NCI-H187 treated with DMSO at 0.1 percent for 48 hours (cell line): ENCODE measurements at places on chromosomes 3 and 15.
A peak's percentile ranks its signal among the peaks of the same experiment; 100 is the strongest.

GRCh38 chr15:90871139-90871715 lies 2.8 kb downstream of the FURIN start:
- no peak for DNase-seq

GRCh38 chr3:13822871-13823585 lies 56.8 kb downstream of the WNT7A start:
- no peak for DNase-seq

- DNase-seq: no peak
Measured at GRCh38 chr3:179091113-179091512, 19.5 kb upstream of the ZMAT3 start.

GRCh38 chr3:186520957-186521842 lies 23.0 kb downstream of the CRYGS start:
- DNase-seq: no peak

DNA sequence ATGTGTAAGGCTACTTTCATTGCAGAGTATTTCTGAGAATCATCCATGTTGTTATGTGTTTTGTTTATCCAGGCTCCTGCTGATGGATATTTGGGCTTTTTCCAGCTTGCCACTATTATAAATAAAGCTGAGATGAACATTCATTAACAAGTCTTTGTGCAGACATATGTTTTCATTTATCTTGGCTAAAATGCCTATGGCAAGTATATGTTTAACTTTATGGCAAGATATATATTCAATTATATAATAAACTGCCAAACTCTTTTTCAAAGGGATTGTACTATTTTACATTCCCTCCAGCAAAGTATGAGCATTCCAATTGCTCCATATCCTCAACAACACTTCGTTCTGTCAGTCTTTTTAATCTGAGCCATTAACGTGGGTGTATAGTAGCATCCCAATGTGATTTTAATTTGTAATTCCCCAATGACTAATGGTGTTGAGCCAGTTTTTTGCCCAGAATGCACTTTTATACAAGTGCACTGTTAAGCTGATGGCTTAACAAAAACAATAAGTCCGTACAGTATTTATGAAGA lies 452.4 kb downstream of the SHQ1 start:
- no peak for DNase-seq

DNA sequence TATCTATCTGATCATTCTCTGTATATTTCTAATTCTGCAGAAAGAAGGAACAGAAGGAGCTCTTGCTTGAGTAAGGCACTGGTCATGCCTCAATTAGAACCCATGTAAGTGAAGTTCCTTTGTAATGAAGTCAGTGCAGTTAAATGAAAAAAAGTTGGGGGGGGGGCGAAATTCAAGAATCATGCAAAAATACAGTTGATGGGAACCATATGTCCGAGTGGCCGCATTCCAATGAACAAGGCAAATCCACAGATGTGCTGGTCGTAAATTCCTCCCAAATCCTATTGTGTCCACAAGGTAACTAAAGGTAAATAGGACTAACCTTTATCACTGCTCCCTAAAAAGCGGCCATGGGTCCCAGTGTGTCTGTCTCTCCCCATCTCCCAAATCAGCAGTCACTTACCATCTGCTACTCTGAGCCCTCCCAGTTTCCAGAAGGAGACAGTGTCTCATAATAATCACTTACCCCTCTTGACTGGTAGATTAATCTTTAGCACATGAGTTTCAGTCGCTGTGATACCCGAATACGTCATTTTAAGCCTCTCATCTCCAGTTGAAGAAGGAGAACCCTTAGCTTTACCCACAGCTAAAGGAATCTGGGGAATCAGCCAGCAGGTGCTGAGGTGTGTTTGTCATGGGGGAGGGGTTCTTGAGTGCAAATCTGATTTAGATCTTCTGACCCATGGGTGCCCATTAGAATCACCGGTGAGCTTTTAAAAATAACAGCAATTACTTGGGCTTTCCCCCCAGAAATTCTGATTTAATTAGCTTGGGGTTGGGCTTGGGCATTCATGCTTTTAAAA lies 56.3 kb upstream of the EPHB3 start:
- peak; percentile 19 for DNase-seq

- no peak for DNase-seq
Measured at GRCh38 chr15:80160570-80161156, 7.9 kb downstream of the FAH start.

DNA sequence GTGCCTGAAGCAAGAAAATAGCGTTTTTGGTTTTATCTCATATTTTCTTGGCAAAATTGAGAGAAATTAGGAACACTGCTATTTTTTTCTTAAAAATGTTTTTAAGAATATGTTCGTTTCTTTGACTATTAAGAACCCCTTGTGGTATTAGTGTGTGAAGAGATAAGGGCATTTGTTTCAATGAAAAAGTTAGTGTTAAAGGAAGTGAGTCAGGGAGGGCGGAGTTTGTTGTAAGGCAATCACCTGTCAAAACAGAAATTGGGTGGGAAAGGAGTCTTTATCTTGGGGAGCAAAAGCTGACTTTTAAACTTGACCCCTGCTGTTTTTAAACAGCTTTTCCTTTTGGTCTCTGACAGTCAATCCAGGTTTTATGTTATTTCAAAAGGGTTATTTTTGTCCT lies 4.2 kb downstream of the RAP2B start:
- no peak for DNase-seq

DNA sequence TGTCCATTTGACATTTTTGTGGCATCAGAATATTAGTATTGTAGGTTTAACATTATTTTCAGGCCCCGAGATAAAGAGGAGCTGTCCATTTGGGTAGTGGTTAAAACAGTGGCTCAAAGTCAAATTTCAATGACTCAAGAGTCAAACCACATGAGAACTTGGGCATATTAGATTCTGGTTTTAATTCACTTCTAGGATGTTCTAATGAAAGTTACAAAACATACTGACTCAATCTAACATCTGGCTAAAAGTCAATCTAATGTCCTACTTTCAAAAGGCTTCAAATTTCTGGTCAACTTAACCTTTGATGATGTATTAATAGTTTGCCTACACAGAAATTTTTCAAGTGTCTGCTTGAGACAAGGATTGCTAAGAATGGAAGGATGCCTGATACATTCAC lies 112.4 kb downstream of the ABI3BP start:
- DNase-seq: no peak

GRCh38 chr3:150495563-150496168 lies 50.6 kb downstream of the SERP1 start:
- DNase-seq: peak; percentile 15

DNA sequence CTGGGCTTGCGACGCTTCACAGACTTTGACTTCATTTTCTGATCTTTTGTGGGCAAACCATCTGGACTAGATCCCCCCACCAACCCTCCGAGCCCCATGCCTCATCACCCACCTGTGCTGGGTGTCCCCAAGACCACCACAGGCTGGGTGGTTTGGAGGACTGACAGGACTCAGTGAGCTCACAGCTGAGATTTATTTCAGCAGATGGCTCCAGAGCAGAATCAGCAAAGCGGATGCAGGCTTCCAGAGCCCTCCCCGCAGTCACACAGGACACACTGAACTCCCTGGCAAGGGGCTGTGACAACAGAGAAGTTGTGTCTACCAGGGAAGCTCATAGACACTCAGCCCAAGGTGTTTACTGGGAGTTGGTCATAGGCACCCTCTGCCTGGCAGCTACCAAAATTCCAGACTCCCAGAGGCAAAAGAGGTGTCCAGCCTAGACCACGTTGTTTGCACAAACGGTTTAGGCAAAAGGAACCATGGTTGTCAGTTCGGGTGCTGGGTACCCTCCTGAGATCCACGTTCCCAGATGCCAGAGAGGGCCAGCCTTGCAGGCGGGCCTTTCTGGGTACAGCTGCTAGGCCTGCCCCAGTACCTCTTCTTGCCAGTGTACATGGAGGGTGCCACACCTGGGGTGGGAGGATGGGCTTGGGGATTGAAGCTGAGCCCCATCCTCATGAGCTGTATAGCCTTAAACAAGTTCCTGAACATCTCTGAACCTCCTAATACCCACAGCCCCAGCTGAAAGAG lies 170.3 kb downstream of the NSMCE3 start:
- DNase-seq: no peak

GRCh38 chr3:172577987-172578570 lies 54.8 kb upstream of the TNFSF10 start:
- no peak for DNase-seq

- no peak for DNase-seq
Measured at GRCh38 chr3:11288021-11288491, 15.9 kb downstream of the ATG7 start.

- DNase-seq: no peak
Measured at GRCh38 chr3:135159681-135160247, 364.7 kb downstream of the EPHB1 start.

GRCh38 chr3:181302960-181303359 lies 313.4 kb upstream of the DNAJC19 start:
- DNase-seq: no peak

DNA sequence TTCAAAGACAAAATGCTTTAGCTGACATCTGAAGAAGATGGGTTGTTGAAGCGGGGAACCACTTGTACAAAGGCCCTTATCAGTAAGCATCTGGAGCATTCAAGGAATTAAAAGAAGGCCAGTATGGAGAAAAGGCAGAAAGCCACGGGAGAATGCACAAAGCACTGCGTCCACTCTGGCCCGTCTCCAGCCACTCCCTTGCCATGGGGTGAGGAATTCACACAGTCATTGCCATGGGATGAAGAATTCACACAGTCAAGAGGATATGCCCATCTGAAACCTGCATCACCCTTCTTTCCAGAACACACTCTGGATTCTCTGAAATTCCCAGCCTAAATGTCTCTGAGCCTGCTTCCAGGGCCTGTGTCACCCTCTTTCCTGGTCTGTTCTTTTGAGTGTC lies 26.7 kb upstream of the STAG1 start:
- DNase-seq: no peak

GRCh38 chr3:133956982-133957381 lies 61.3 kb upstream of the RAB6B start:
- no peak for DNase-seq

DNA sequence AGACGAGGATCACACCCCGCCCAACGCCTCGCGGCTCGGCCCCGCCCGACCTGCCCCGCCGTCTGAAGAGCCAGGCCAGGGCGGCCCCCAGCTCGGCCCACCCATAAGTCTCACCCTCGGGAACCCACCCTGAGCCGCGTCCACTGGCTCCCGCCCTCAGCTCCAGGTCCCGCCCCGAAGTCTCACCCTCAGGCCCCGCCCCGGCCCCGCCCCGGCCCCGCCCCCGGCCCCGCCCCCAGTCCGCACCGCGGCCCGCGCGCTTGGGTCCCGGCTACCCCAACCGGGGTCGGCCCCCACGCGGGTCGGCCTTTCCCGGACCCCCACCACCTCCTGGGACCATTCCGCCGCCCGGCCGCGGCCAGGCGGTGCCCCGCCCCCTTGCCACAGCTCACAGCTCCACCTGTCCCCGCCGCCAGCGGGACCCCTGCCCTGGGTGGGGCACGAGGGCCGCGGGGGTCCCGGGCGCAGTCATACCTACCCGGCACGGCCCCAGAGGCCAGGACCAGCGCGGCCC lies 489 bp downstream of the CSPG5 start:
- no peak for DNase-seq

- DNase-seq: no peak
Measured at GRCh38 chr15:95252404-95252803, 1021.0 kb downstream of the MCTP2 start.

DNA sequence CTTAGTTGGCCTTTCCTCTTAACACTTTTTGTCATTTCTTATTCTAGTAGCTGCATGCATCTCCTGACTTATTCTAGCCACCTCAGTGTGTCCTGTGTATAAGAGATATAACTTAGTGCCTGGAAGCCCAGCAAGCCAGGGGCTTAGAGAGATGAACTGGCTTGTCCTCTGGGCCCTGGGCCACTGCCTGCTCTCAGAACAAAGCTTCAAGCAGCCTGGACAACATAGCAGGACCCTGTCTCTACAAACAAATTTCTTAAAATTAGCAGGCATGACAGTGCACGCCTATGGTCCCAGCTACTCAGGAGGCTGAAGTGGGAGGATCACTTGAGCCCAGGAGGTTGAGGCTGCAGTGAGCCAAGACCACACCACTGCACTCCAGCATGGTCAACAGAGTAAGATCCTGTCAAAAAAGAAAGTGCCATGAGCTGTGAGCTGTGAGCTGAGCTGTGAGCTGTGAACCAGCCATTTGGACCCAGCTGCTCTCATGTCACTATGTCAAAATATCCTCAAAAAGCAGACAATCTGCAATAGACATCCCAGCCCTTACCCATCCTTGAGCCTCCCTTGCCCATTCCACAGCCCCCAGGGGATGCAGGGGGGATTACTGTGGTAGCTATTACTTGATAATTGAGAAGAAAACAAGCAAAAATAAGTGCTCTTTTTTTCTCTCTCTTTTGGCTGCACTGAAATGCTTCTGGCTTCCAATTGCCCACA lies 174.5 kb downstream of the OPA1 start:
- DNase-seq: no peak

DNA sequence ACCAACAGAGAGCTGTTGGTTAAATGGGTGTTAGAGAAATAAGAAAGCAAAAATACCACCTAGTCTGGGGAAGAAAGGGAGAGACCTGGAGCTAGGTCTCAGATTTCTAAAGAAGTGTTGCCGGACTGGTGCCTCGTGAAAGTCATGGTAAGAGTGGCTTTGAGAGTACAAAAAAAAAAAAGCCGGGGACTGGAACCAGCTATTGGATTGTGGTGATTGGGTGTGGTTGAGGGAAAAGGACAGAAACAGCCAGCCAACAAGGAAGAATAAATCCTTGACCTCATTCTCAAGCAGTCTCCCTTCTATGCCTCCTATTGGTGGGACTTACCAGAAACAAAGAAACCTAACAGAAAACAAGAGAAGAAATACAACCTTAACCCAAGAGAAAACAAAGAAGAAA lies 346.4 kb upstream of the KCNMB2 start:
- no peak for DNase-seq

- DNase-seq: no peak
Measured at GRCh38 chr15:41648770-41649169, 11.4 kb upstream of the MGA start.

DNA sequence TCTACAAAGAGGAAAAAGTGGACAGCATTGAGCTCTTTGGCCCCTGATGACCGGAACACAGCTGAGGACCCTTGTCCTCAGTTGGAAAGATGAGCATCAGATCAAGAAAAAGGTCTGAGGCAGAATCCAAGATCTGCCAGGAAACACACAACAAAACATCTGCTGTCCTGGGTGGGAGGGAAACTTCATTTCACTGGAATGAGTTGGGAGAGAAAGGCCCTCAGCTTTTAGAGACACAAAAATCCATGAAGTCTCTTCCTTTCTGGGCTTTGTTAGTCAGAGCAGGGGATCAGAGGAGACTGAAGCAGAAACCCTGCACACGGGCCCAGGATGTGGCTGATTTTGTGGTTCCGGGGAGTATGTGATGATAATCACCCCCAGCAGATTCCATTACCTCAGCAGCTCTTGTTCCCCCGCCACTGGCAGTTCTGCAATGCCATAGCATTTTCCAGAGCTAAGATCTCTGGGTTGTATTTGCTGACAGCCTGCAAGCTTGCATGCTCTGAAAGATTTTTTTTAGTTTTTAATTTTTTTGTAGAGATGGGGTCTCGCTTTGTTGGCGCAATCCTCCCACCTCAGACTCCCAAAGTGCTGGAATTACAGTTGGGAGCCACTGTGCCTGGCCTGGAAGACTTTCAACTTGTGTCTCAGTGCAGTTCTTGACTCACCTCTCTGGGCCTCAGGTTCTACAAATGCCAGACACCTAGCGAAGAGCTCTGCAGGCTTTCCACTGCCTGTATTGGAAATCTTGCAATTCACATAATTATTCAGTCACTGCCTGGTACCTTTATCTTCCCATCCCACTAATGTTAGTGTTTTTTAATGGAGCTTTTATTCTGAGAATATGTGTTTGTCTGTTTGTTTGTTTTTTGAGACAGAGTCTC lies 5.8 kb upstream of the TATDN2 start:
- DNase-seq: no peak
